ENCODE measurements at places on chromosomes 1 and 21.

- DNase-seq = no peak
Measured at GRCh38 chr1:85358702-85359438, 82.4 kb upstream of the BCL10 start.

- no peak for DNase-seq
Measured at GRCh38 chr1:103783944-103784377, 34.3 kb downstream of the AMY1C start.

DNA sequence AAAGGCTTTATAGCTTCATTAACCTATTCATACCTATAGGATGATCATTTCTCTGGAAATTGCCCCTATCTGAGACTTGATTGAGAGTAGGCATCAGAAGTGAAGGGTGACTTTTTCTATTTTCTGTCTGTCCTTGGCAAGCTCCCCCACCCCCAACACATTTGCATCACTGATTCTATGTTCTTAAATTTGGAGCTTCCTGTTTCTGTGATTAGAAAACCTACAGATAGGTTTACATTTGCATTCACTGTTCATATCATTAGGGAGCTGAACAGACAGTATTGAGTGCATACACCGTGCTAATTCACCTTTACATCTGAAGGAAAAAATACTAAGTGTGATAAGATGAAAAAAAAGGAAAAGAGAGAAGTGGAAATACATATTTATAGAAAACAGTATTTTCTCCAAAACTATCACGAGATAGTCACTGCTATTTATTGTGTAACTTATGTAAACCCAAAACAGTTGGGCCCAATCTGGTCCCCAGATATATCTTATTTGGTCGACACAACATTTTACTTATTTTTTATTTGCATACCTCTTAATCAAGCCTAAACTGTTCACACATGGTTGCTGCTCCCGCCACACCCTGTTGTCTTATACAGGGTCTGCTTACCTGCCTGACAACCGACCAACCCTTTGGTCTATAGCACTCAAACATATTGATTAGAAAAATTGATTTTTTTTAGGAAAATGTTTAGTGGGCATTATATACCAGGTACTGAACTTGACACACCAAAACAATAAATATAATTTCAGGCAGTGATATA lies 218.8 kb downstream of the NTNG1 start:
- DNase-seq = no peak

- DNase-seq = no peak
Measured at GRCh38 chr1:187646536-187647107, 817.9 kb downstream of the PLA2G4A start.

DNA sequence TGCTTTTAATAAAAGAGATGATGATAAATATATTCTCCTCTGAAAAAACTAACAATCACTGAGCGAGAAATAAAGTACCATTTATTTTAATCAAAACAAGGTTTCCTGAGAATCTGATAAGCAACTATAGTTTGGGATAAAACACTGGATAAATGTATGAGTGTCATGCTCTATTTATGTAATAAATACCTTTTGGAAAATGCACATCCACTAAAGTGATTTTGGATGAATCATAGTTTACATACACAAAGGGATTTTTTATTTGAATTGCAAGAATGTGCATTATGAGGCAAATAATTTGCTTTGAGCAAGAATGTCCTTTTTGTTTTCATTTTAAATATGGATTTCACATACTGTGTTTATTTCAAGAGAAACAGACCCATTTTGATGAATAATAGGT lies 1483.5 kb downstream of the MRPL39 start:
- DNase-seq = no peak

Measured in stimulated activated CD4-positive, alpha-beta T cell treated with anti-CD3 and anti-CD28 coated beads, Interleukin-12 subunit alpha, Interleukin-12 subunit beta, amount 100 ng/mL, for 4 hours (primary cell).